ENCODE measurements at places on chromosomes 3 and 15. TPM values are rescaled to one million over a fixed set of nuclear protein-coding genes. Genes with fewer than 3 reads are reported as not detected.

GRCh38 chr3:194488055-194488742, 1.4 kb upstream of the ATP13A3 start:
- DNase-seq, result no peak

GRCh38 chr15:62071711-62072308, 5.0 kb downstream of the C2CD4A start:
- peak; percentile 69 for DNase-seq

DNA sequence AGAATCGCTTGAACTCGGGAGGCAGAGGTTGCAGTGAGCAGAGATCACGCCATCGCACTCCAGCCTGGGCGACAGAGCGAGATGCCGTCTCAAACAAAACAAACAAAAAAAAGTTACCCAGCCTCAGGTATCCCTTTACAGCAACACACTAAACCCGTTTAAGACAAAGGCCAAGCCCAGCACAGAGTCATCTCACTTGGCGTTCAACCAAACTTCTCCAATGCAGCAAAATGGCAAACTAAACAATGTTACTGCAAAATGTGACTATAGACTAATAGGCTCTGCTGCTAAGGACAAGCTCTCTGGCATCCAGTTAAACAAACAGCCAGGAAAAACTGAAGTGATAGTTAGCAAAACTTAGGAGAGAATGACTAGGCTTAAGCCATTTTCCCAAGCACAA, 6.4 kb upstream of the FAM219B start:
- DNase-seq, result no peak

GRCh38 chr15:93121973-93122910, 33.2 kb upstream of the RGMA start:
- DNase-seq, result no peak

DNA sequence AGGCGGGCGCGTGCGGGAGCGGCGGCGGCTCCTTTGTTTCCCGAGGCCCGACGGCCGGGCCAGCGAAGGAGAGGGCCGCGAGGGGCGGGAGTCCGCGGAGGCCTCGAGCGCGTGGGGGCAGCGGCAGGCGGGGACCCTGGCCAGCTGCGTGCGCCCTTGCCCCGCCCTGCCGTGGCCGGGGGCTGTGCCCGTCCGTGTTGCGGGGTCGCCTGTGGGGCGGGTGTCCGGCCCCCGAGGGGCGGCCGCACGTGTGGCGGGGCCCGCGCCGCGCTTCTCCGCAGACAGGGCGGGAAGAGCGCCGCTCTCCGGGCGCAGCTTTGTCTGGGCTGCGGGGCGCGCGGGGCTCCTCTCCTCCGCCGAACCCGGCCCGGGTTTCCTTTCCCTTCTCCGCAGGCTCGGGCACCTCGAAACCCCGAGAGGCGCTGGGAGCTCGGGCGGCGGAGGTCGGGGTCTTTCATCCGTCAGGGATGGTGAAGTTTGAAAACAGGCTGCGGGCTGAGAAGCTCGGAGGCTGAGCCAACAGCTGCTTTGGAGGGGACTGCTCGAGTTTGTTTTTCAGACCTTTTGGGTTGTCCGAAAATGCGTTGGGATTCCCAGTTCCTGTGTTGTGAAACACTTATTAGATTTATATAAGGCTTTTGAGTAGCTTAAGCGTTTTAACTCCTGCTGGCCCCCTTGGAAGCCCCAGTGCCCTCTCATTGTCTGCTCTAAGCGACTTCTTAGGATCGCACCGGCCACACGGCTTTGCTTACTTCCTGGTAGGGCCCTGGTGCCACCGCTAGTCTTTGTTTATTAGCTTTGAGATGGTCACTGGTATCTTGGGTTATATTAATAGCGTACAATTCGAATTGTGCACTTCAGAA, 817 bp downstream of the USP3 start:
- peak; percentile 72 for DNase-seq

DNA sequence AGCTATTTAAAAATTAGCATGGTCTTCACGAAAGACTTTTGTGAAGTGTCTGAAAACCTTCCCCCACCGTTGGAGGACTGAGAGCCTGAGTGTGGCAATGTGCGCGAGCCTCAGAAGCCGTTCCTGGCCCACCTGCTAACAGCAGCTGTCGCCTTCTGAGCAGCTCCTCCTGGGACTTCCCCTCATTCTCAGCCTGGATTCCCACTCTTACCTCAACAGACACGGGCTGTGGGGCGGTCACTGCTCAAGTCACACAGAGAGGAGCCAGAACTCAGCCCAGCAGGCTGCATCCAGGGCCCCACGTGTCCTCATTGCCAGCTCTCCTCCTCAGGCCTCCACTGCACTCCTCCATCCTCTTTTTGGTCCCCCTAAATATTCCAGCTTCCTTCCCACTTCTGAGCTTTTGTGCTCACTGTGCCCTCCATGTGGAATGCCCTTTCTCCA, 7.8 kb downstream of the DNASE1L3 start:
- peak; percentile 47 for DNase-seq

- DNase-seq, result no peak
These were observed 99.2 kb downstream of the CORO2B start for GRCh38 chr15:68677996-68678395.

DNA sequence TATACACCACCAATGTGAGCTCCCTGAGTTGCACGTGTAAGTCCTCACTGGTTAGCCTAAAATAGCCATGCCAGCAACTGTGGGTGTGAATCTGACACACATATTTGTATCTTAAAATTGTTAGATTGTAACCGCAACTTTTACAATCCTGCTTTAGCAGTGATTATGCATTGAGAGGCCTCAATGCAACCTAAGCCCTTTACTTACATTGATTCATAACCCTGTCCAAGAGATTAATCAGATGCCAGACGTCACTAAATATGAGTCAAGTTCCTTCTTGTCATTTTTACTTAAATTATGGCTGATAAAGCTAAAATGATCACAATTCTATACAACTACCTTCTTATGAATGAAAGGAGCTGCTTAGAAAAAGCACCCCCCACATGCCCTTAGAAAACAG, 46.9 kb downstream of the IL17RD start:
- DNase-seq, result no peak

DNA sequence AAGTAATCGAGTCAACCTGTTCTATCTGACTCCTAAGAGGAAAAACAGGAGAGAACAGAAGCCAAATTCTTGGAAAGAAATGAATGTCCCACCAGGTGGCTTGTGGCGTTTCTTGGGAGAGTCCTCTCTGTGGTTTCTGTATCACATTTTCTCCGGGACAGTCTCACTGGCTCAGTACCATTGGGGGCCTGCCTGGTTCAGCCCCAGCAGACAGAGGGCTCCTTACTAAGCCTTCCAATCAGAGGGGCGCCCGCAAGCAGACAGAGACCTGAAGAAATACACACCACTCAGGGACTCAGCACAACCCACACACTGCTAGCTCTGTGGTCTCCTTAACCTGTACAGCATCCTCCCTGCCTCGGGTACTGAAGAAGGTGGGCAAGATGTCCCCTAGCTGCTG, 302.1 kb downstream of the TLE3 start:
- no peak for DNase-seq

DNA sequence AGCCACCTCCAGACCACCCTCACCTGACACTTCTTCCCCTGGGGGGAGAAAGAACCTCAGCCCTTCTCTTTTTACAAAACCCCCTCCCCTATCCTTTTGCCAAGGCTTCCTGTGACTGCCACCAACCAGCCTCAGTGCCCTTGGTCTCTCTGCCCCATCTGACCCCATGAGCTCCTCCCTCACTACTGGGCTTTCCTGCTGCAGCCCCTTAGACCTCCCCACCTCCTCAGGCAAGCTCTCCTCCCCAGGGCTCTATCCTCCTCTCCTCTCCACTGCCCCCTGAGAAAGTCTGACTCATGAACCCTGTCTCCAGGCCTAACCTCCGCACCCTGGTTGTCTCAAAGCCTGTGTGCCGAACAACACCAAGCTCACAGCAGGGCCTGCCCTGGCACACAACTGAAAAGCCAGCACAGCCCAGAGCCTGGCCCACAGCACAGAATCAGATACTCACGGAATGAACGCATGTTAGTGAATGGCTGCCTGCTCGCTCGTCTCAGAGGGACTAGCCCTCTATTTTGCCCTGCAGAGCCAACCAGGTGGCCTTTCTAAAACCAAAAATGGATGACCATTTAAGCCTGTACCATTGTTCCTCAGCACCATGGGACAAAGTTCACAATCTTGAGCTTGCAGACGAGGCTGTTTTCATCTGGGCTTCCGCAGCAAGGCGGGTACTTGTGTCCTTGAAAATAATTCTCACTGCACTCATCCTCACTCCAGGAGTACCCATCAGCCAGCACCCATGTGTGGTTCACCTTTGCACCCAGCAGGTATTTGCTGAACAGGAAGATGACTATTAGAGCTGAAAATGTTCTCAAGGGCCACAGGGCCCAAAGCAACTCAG, 1.7 kb downstream of the CHDH start:
- no peak for DNase-seq

DNA sequence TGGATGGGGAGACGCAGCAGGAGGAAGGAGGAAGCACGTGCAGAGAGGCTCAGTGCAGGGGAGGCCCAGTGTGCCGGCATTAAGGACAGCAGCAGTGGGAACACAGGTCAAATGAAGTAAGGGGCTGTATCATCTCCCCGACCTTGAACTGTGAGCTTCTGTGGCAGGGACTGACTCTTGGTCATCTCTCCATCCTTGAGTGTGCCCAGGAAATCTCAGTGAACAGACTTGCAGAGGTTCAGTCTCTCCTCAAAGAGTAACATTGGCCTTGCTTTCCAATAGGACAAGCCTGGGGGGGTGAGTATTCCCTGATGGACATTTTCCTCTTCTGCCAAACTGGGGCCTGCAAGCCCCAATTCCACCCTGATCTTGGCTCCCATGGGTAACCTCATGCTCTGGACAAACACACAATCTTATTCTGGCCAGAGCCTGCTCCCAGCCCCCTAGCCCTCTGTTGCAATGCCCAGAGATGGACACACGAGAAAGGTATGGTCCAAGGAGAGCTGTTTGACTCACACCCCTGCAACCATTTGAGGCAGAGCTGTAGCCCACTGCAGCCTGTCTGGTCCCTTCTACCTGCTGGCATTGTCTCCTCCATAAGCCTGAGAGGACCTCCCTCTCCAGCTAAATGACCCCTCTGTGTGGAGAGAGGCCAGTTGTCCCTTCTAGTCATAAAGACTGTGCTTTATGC, 50.9 kb downstream of the TLE3 start:
- no peak for DNase-seq

DNA sequence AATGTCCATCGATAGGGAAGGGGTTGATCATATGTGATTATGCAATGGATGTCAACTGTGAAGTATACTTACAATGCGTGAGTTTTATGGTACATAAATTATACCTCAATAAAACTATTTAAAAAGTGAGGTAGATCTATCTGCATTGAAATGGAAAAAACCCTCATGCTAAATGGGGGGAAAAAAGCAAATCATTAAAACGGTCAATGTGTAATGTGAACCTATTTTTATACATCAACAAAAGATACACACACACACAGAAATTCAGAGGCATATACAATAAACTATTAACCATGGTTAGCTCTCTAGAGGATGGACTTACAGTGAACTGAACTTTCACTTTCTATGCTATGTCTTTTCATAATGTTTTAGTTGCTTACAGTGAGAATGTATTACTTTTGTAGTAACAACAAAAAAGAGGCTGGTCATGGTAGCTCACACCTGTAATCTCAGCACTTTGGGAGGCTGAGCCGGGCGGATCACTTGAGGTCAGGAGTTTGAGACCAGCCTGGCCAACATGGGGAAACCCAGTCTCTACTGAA, 23.1 kb downstream of the STIMATE start:
- no peak for DNase-seq

DNA sequence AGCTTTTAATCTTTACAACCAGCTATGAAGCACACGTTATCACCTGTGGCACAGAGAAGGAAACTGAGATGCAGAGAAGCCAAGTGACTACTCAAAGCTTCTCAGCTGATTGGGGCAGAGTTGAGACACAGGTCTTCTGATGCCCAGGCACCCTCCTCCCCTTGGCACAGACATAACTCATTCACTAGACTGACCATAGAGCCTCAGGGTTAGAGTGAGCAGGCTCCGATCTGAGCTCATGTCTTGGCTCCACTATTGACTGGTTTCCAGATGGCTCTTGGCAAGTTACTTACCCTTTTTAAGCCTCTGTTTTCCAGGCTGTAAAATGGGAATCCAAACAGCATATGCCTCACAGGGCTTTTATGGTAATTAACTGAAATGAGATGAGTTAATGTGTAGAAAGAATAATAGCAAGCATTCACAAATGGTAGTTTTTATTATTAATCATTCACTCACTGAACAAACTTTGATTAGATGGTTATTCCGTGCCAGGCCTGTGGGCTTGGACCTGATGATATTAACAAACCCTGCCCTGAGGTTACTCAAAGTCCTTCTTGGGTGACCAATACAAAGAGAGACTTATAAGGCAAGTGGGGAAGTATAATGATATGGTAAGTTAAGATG, 184.3 kb downstream of the ANXA2 start:
- DNase-seq, result no peak

GRCh38 chr3:71055257-71056001, 528.1 kb downstream of the FOXP1 start:
- no peak for DNase-seq

DNA sequence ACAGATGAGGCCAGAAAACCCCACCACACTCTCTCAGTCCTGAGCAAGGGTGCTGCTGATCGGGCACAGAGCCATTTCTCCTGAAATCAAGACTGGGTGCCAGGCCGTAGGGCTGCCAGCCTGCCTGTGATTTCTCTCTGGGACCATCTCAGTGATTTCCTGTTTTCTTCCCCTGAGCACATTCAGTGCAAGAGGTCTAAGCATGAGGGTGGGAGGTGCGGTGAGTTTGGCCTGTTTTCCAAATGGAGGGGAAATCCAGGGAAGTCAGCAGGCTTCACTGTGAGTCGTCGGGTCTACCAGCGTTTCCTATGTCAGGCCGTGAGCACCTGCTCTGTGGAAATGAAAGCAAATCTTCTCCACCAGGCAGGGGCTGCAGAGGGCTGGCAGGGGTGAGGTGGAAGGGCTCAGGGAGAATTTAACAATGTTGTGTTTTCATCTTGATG, 82.3 kb downstream of the ST6GAL1 start:
- DNase-seq, result no peak

- DNase-seq, result no peak
These were observed 116.5 kb downstream of the RBMS3 start for GRCh38 chr3:29397406-29397805.

DNA sequence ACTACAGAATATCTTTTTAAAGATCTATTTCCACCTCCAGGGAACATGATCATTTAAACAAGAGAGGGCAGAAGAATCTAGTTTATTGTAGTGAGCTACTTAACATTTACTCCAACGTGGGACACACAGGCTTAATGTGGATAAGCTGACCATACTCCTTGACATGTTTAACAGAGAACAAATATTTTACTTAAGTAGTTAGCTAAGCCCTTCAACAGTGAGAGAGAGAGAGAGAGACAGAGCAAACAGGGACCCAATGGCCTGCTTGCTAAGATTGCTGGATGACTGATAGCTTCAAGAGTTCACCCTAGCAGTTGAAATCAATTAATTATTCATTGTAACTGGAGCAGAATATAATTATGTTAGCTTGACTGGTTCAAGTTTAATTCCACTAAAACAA, 158.6 kb downstream of the ADAM10 start:
- no peak for DNase-seq

- DNase-seq, result no peak
These were observed 28.2 kb upstream of the USP3 start for GRCh38 chr15:63476229-63476632.

The UQCRC1 gene
- 162 TPM for total RNA-seq

The CAV3 gene
- 21.9 TPM for total RNA-seq

The PAQR9 gene
- total RNA-seq, result 0.16 TPM

The PLSCR2 gene
- not detected for total RNA-seq

The GOLGA8J gene
- not detected for total RNA-seq

The ELL3 gene
- total RNA-seq, result not detected

The HTR3E gene
- total RNA-seq, result 6.5 TPM

The DLEC1 gene
- total RNA-seq, result not detected

The C3orf85 gene
- total RNA-seq, result not detected

The MYEF2 gene
- total RNA-seq, result not detected

The AADAC gene
- not detected for total RNA-seq
